Activated CD4-positive, alpha-beta T cell treated with anti-CD3 and anti-CD28 coated beads, Interleukin-2, amount 10 ng/mL, durations not matched to agents 7 days and 5 days (primary cell): ENCODE measurements at places on chromosomes 16 and 17. TPM values are rescaled to one million over a fixed set of nuclear protein-coding genes. Genes with fewer than 3 reads are reported as not detected.
A peak's percentile ranks its signal among the peaks of the same experiment; 100 is the strongest.

The IGF2BP1 gene
- total RNA-seq, result not detected

The MINK1 gene
- 133 TPM for total RNA-seq

The AKAP10 gene
- 45.6 TPM for total RNA-seq

The TEX19 gene
- total RNA-seq, result not detected

The SDR42E1 gene
- 11.5 TPM for total RNA-seq

The ZACN gene
- not detected for total RNA-seq

- DNase-seq, result no peak
Measured at GRCh38 chr17:81009136-81009535, 17.5 kb downstream of the CHMP6 start.

GRCh38 chr17:7296189-7296861 is 1.9 kb upstream of the YBX2 start:
- DNase-seq, result peak; percentile 62

- DNase-seq, result no peak
Measured at GRCh38 chr16:49312389-49312985, 30.8 kb upstream of the CBLN1 start.

DNA sequence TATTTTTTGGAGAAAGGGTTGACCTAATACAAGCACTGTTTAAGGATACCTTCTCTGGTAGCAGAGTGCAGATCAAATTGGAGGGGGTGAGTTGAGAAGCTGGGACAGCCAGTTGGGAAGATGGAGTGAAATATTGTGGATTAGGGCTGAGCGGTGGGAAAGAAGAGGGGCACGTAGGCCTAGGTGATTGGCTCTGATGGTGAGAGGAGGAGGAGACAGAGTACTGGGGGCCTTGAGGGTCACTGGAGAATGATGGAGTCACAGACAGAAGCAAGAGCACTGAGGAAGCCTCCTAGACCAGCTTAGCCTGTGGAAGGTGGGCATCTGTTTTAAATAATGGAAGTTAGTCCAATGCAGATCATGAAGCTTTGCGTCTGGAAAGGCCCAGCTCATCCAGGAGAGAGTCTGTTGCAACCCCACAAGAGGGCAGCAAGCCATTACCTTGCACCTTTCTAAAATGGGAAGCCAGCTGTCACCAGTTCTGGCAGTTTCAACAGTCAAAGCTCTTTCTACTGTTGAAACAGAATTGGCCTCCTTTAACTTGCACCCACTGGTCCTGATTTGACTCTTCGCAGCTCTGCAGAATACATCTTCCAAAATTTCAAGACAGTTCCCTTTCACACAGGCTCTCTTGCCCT is 11.8 kb downstream of the SLC9A5 start:
- peak; percentile 53 for DNase-seq

DNA sequence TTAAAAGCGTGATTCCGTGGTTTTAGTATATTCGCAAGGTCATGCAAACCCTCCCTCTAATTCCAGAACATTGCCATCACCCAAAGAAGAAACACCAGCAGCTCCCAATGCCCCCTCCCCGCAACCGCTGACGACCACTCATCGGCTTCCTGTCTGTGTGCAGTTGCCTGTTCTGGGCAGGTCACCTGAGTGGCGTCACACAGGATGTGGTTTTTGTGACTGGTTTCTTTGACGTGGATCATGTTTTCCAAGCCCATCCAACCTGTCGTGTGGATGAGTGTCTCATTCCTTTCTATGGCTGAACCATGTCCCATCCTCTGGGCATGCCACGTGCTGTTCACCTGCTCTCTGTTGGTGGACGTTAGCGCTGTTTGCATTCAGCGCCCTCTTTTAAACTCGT is 8.2 kb upstream of the ATP2C2 start:
- peak; percentile 60 for DNase-seq

DNA sequence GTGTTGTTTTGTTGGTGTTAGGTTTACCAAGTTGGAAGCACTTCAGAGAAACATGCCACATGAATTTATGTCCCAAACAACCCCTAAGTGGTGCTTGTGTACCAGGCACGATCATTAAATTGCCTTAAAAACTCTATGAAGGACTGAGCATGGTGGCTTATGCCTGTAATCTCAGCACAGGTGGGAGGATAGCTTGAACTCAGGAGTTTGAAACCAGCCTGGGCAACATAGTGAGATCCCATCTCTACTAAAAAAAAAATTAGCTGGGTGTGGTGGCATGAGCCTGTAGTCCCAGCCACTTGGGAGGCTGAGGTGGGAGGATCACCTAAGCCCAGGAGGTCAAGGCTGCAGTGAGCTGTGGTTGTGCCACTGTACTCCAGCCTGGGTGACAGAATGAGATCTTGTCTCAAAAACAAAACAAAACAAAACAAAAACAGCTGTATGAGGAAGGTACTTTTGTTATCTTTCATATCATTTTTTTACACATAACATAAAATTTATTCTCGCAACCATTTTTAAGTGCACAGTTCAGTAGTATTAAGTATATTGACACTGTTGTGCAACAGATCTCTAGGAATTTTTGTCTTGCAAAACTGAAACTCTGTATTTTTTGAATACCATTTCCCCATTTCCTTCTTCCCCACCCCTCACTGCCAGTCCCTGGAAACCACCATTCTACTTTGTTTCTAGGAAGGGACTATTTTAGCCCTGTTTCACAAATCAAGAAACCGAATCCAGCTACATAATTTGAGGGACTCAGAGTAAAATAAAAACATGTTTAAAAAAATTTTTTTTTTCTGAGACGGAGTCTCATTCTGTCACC is 14.3 kb upstream of the RBBP6 start:
- DNase-seq, result no peak

GRCh38 chr17:43395165-43395564 is 3.6 kb upstream of the ARL4D start:
- DNase-seq, result no peak

GRCh38 chr17:44792276-44792675 is 33.5 kb downstream of the ADAM11 start:
- DNase-seq, result no peak

GRCh38 chr16:48999044-48999443 is 282.6 kb downstream of the CBLN1 start:
- DNase-seq, result no peak

DNA sequence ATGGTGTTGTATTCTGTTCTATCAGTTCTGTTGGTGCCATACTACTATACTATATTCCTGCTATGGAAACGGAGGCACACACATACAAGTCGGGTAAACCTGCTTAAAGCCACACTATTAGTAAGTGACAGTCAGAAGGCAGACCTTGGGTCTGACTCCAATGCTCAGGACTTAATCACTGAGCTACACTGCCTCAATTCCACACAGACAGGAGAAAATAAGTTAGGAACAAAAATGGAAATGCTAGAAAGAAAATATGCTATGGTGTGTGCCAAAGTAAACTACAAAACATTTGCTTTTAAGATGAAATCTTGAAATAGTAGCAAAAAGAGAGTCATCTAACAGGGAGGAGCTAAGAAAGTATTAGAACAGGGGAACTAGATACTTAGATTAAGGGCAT is 48.1 kb downstream of the MYO1D start:
- no peak for DNase-seq

- no peak for DNase-seq
Measured at GRCh38 chr17:77737442-77738265, 220.8 kb upstream of the TNRC6C start.

DNA sequence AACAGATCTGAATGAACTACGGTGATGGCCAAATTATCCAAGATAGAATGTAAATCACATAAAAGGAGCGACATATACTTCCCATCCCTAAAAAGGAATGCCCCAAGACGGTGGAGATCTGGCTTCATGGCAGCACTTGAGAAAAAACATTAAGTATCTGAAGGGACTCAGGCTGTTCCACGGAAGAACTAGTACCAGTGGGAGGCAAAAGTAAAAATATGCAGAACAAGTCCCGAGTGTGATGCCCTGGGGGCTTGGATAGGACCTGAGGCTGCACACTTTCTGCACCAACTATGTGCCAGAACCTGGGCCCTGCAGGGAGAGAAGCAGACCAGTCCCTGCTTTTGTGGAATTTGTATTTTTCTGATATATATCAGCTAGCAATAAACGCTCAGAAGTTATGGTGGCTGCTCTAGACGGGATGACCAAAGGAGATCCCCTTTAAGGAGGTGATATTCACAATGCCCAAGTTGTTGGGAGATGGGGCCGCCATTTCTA is 539 bp upstream of the CKLF start:
- DNase-seq, result no peak

DNA sequence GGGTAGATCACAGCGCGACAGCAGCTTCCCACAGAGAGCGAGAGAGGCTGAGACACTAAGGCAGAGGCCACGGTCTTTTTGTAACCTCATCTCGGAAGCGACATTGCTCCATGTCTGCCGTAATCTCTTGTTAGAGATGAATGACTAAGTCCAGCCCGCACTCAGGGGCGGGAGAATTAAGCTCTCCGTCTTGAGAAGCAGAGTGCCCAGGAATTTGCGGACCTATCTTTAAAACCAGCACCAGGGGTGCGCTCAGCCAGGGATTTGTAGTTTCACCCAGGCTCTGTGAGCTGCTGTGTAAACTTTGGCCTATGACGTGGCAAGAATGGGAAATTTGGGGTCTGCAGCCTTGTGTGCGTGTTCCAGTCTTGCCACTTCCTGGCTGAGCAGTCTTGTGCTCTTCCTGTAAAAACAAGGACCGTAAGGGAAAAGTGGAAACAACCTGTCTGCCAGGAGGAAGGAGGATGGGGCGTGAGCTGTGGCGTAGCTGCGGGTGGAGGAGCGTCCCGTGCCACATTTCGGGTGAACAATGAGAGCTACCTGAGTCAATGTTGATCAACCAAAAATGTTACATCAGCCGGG is 16.0 kb upstream of the JPH3 start:
- DNase-seq, result no peak

- no peak for DNase-seq
Measured at GRCh38 chr17:82528484-82529265, 9.1 kb downstream of the FOXK2 start.

DNA sequence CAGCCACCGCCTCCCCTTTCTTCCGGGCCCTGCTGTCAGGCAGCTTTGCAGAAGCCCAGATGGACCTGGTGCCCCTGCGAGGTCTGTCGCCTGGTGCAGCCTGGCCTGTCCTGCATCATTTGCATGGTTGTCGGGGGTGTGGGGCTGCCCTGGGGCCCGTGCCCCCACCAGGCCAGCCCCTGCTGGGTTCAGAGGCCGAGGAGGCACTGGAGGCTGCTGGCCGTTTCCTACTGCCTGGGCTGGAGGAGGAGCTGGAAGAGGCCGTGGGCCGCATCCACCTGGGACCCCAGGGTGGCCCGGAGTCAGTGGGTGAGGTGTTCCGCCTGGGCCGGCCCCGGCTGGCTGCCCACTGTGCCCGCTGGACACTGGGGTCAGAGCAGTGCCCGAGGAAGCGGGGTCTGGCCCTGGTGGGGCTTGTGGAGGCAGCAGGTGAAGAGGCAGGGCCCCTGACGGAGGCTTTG is 5.5 kb upstream of the TGFB1I1 start:
- DNase-seq, result no peak

GRCh38 chr17:69525920-69526841 is 111.7 kb downstream of the MAP2K6 start:
- no peak for DNase-seq

- DNase-seq, result no peak
Measured at GRCh38 chr17:72406498-72406897, 285.7 kb downstream of the SOX9 start.

DNA sequence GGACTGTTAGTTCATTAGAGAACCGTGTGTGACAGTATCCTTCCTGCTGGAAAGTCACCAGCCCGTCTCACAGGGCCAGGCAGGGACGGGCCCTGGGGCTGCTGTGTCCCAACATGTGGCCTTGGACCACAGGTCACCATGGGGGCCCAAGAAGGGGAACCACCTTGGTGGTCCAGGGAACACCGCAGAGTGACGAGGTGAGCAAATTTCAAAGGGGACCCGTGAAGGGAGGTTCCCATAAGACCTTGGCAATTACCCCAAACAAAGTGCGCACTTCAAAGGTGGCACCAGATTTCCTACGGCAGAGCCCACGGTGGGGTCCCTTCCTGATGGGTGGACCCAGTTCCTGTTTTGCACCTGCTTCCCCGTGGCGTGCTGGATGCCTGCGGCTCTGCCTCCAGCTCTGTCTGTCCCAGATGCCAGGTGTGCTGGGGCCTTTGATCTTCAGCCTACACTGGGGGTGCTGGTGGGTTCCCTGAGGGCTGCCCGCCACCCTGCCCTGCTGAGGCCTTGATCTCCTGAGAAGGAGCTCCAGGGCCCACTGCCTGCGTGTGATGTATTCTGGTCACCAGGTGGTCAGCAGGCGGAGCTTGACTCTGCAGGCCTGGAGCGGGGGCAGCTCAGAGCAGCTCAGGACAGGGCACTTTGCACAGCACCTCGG is 27.0 kb downstream of the SLC7A5 start:
- DNase-seq, result no peak

- DNase-seq, result no peak
Measured at GRCh38 chr16:23406546-23407240, 46.3 kb downstream of the COG7 start.

DNA sequence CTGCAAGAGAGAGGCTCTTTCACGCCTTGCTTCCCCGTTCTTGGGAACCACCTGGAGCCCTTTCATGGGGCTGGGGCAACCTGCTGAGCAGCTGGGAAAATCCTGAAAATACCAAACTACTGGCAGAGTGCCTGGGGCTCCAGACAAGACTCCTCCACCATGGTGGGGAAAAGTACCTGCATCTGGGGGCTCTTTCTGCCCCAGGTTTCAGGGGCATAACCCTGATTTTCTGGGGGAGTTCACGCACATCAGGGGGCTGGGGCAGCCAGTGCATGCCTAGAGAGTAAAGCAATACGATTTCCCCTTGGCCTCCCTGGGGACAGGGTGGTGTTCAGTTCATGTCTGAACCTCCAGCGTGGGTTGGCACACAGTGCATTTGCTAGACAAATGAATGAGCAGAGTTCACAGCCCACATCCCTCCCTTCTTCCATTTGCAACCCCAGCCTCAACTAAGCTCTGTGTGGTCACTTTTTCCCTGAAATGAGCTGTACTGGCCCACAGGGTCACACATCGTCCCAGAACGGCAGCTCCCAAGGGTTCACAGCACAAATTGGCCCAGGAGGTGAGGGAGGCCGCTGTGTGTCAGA is 5.2 kb upstream of the CDC42EP4 start:
- no peak for DNase-seq

DNA sequence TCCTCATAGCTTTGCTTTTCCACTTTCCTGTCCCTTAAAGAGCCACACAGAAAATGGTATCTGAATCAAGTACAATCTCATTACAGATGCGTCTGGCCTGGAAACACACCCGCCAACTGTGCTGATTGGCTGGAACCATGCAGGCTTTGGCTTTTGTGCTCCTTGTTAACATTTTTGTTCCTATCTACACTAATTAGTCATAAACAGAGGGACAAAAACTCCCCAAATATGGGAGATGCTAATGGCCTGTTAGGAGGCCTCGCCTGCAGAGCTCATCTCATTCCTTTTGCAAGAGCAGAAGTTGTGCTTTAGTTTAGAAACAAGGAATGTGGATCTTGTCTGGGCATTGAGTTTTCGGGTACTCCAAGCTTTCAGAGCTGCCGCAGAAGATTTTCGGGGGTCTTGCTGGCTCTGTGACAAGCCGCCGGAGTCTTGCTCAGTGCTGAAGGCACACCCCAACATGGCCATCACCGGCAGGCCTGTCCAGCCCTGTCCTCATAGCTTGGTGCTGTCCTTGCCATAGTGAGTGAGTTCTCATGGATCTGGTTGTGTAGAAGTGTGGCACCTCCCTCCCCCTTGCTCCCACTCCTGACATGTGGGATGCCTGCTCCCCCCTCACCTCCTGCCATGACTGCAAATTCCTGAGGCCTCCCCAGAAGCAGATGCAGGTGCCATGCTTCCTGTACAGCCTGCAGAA is 69.8 kb downstream of the METRNL start:
- DNase-seq, result no peak
